Urinary bladder (tissue), 4 donors: ENCODE measurements at places on chromosomes 1 and 21.

DNA sequence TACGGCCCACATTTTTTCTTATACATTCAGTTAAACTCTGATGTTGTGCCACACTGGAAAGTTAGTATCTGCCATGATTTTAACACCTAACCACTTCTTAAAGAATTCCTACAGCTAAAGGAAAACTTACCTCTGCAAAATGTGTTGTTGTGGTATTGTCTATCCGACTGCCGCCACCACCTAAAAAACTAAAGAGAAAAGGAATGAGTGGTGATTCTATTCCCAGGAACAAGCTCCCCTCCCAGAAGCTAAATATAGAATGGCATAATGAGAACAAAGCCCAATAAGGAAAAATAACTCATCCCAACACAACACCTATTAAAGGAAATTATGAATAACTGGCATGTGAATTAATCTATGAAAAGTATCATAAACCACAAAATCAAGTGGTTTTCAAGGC is 39.5 kb downstream of the RNF115 start:
- DNase-seq = no peak

GRCh38 chr1:54260810-54261209 is 60.8 kb downstream of the MRPL37 start:
- DNase-seq = no peak

- DNase-seq = no peak
These were observed 168.1 kb downstream of the DUSP10 start for GRCh38 chr1:221573756-221574155.

- DNase-seq = no peak
These were observed 59.2 kb downstream of the SLC25A24 start for GRCh38 chr1:108140936-108141335.

DNA sequence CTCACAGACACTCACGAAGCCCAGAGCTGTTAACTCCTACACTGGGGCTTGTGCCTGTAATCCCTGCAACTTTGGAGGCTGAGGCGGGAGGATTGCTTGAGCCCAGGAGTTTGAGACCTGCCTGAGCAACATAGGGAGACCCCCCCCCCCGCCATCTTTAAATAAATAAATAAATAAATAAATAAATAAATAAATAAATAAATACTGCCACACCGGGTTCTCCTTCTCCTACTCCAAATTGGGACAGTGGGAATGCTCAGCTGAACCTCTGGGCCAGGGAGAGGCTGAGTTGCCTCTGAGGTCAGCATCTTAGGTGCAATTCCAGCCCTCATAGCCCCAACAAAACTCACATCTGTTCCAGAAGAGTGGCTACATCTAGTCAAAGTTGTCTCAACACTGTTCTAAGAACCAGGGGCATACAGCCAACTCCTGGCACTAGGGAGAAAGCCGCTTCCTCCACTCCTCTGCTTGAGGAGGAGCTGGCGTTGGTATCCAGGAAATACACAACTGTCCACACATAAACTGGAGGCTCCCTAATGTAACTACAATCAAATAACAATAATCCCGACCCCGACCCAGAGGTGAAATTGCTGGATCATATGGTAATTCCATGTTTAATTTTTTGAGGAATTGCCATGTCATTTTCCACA is 27.0 kb downstream of the C1orf216 start:
- no peak for DNase-seq

- DNase-seq = no peak
These were observed 598.5 kb upstream of the USP24 start for GRCh38 chr1:55813618-55814017.

DNA sequence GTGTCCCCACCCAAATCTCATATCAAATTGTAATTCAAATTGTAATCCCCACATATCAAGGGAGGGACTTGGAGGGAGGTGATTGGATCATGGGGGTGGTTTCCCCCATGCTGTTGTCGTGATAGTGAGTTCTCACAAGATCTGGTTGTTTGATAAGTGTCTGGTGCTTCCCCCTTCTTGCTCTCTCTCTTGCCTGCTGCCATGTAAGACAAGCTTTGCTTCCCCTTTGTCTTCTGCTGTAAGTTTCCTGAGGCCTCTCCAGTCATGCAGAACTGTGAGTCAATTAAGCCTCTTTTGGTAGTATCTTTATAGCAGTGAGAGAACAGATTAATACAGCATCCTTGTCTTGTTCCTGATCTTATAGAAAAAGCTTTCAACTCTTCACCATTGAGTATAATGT is 6.5 kb upstream of the LRRC39 start:
- no peak for DNase-seq

DNA sequence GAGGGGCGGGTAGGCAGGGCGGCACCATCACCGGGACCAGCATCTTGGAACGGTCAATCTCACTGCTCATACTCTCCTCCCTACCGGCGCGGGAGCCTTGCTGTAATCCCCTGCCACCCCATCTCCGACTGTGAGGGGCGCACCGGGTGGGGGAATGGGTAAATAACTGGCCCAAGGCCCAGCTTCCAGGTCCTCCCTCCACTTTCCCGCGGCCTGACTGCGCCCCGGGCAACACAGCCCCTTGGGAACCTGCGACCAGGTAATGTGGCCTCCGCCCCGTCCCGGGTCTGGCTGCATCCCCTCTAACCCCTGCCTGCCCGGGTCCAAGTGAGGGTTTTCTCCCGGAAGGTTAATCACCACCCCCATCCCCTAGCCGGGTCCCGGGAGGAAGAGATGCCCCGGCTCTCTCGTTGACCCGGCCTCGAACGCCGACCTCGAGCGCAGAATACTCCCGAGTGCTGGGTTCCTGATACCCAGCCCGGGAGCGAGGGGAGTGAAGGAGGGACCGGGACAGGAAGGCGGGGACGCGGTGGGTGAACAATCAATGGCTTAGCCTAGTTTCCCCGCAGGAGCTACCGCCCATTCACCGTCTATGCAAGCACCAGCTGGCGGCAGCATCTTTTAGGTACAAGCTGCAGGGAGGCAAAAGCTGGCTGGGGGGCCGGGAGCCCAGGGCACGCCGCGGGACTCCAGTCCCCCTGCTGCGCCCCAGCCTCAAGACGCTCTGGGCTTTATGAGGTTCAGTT is 5.9 kb upstream of the LHX9 start:
- DNase-seq = no peak

DNA sequence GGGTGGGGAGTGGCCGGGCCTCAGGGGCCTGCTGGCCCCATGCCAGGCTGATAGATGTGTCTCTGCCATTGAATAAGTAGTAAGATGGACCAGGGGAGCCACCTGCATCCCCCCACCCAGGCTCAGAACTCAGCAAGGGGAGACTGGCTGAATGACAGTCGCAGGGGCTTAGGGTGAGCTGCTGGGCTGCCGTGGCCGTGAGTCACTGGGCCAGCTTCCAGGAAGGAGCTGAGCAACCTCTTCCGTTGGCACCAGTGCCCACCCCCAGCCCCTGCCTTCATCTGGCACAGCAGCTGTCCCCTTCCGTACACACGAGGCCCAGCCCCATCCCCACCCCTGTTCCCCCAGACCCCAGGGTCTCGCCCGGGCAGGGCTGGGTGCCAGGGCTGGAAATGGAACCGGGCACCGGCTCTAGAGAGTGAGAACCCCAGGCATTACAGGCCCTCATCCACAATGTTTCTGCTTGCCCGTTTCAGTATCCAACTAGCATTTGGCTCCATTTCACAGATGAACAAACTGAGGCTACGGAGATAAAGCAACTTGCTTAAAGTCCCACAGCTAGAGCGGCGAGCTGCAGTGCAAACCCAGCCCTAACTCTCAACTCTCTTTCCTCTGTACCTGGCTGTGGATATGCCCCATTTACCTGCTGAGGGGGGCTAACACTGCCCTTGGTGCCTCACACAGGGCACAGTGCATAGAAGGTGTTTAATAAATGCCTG is 10.2 kb downstream of the WNT4 start:
- no peak for DNase-seq

DNA sequence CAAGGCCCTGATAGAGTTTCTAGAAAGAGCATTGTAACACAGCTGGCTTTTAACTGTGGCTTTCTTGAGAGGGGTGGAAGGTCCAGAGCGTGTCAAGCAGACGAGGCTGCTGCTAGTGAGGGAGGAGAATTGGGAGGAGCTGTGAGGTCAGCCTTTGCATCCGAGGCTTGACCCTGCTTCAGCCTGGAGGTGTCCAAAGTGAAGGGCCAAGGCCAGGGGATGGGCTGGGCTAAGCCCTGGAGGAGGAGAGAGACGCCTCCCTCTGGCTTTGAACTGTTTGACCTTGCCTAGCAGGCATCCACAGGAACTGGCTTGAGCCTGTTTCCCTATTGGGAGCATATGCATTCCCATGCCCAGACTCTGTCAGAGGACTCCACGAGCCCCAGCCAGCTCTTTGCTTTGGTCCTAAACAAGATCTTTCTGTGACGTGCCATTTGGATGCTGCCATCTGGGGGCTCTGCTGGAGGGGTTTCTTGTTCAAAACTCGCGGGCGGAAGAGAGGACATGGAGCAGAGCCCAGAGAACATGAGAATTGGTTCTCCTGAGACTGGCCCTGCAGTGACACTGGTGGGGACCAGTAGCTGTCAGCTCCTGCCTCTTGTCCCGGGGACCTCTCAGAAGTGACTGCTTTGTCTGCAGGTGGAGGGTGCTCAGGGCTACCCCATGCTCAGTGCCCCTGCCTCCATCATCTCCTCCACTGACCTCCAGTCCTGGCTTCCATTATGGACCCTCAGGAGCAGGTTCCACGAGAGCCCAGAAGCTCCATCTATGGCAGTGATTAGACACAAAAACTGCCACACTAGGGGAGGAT is 5.5 kb downstream of the ACTRT2 start:
- DNase-seq = no peak

DNA sequence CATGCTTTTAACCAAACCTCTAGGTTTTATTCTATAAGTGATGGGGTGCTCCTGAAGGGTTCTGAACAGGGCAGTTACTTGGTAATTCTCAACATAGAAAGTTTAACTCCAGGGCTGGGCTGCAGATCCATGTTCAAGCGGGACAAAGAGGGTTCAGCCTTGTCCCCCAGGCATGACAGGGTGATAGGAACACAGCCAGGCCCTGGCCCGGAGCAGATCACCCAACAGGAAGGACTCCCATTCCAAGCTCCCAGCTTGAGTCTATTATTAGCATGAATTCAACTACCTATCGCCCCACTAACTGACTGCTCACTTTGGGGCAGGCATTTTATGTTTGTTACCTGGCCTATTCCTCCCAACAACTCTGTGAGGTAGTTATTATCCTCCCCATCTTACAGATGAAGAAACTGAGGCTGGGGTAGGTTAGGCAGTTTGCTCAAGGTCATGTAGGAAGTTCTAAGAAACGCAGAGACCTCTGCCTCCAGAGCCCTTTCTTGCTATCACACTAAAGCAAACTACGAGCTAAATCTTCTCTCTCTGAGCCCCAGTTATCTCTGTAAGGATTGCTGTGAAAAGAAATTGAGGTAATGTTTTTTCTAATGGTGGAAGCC is 14.5 kb downstream of the ASAP3 start:
- no peak for DNase-seq

GRCh38 chr1:226995365-226996332 is 55.6 kb downstream of the COQ8A start:
- DNase-seq = no peak

DNA sequence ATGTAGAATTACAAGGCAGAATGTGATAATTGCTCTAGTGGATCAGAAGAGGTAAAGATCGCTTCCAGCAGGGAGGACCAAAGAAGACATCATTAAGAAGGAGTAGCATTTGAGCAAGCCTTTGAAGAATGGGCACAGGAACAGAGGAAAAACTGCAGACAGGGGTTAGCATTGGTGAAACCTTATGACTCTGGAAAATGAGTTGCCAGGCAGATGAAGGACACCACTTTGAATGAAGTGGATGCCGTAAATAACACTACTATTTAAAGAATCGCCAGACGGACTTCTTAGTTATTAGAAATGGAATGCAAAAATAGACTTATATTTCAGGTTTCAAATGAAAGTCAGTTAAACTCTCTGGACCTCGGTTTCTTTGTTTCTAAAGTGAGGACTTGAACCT is 727.7 kb downstream of the USP25 start:
- no peak for DNase-seq

DNA sequence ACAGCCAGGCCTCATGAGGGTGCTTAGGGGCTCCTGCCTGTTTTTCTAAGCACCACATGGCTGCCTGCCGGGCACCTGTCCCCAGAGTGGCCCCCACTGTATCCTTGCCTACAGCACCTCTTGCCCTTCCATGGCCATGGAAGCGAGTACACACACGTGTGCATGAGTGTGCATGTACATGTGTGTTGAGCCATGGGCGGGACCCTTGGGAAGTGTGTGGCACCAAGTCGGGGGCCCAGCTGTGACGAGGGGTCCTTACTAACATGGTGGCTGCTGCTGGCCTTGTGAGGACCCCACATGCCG is 25.8 kb downstream of the KRTAP10-1 start:
- DNase-seq = no peak

DNA sequence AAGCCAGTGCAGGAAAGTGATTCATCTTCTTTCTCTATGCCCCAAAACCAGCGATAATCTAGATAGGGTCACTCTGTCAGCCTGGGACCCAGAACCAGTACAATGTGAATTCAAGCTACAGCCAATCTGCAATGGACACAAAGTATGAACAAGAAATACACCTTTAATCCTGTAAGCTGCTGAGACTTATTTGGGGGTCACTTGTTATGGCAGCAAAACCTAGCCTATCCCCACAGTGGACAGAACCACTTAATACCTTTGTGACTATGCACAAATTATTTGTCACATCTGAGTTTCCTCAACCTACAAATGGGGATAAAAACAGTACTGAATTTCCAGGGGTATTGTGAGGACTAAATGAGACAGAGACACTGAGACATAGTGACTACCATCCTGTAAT is 50.0 kb downstream of the TMCO4 start:
- no peak for DNase-seq

- DNase-seq = no peak
These were observed 42.2 kb upstream of the TARBP1 start for GRCh38 chr1:234520908-234521817.
